ENCODE measurements at places on chromosomes 12 and 14.

- DNase-seq: no peak
These were observed 4.3 kb upstream of the BRMS1L start for GRCh38 chr14:35821564-35822411.

GRCh38 chr12:6073426-6073825, 51.0 kb downstream of the VWF start:
- no peak for DNase-seq

- DNase-seq: no peak
These were observed 786.6 kb upstream of the TBX3 start for GRCh38 chr12:115470526-115470925.

- DNase-seq: no peak
These were observed 29.8 kb upstream of the CCT2 start for GRCh38 chr12:69555461-69555860.

GRCh38 chr12:6555018-6555691, 687 bp downstream of the IFFO1 start:
- no peak for DNase-seq

DNA sequence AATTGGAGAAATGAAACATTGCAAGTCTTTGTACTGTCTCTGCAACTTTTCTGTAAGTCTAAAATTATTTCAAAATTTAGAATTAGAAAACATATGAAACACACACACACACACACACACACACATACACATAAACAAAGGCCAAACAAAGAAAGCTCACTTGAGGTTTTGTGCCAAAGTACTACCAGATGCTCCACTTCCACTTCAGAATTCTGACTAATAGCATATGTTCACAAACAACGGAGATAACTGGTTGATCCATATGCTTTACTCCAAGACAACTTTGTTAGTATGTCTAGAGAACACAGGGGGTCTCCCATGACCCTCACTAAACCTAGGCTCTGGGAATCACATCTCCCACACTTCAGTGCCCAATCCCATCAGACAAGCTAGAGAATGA, 133.8 kb upstream of the CLEC14A start:
- DNase-seq: no peak

DNA sequence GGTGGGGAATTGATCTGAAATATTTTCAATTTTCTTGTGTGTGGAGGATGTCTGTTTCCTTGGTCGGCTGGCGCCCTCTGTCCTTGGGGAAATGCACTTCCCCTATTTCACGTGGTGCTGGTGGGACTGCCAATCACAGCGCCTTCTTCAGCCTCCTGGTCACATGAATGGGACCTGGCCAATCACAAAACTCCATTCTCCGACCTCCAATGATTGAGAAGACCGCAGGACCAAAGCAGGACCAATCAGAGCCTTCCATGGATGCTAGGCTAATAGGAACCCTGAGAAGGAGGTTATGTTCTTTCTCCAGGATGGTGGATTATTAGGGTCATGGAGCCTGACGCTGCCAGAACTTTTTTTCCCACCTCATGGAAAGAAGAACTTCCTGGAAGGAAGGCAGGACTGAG, 188.7 kb downstream of the TTC8 start:
- no peak for DNase-seq

DNA sequence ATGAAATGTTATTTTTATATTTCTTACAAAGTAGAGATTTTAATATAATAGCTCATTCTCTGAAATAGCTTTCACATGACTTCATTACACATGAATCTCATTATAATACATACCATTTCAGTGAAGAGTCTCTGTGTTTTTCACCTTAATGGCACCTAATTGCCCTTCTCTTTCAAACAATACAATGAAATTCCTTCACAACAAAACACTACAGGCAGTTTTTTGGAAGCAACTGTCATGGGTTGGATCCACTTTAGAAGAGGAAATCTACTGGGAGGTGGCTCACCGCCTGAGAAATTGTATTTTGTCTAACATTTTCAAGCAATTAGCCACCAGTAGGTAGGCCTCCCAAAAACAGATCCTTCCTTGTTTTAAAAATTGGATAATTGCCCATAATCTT, 40.3 kb upstream of the RGS6 start:
- DNase-seq: no peak

DNA sequence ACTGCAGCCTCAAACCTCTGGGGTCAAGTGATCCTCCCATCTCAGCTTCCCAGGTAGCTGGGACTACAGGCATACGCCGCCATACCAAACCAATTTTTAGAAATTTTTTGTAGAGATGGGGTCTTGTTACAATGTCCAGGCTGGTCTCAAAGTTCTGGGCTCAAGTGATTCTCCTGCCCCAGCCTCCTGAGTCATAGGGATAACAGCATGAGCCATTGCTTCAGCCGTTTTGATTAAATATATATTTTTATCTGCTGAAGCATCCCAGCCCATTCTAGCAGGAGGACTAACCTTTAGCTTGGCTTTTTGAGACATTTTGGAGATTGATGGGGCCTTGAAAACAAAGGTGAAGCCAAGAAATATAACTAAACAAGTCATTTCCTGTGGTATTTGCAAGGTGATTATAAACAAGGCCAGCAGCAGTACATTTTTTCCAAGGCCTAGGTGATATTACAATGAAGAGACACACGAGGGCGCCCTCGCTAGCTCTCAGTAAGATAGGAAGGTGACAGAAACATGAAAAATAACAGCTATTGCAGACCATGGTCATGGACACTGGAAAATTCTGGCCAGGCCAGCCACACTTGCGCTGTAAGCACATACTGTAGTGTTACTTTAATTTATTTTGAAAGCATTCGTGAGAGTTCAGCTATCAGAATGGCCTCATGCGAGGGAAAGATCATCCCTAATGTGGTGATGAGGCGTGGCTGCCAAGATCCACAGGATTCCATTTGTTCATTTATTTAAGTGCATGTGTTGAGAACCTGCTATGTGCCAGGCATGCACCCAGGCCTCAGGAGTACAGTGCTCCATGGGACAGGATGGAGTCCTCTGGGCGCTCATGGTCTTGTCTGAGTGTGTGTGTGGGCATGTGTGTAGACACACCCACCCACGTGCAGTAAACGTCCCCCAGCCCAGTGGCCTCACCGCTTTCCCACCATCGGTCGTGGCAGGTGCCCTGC, 63.5 kb downstream of the DGLUCY start:
- peak; percentile 28 for DNase-seq

- no peak for DNase-seq
These were observed 46.2 kb downstream of the ANO2 start for GRCh38 chr12:5898874-5899273.

DNA sequence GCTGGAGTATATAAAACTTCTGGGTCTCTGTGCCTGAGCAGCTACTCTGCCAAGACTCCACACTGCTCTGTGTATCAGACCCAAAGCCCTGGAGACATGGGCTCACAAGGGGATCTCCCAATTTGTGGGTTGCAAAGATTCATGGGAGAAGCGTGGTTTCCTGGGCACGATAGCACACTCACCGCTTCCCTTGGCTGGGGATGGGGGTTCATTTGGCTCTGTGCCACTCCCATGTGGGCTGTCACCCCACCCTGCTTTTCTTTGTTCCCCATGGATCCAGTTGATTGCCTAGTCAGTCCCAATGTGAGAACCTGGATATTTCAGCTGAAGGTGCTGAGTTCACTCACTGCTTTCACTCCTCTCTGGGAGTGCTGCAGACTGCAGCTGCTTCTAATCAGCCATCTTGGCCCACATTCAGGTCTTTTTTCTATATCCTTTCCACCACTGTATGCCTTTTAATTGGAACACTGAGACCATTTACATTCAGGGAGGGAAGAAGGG, 40.0 kb upstream of the PCNX4 start:
- no peak for DNase-seq

- no peak for DNase-seq
These were observed 136.1 kb downstream of the FGD4 start for GRCh38 chr12:32535288-32535999.

- DNase-seq: no peak
These were observed 3.4 kb downstream of the PTPN6 start for GRCh38 chr12:6954316-6955107.

DNA sequence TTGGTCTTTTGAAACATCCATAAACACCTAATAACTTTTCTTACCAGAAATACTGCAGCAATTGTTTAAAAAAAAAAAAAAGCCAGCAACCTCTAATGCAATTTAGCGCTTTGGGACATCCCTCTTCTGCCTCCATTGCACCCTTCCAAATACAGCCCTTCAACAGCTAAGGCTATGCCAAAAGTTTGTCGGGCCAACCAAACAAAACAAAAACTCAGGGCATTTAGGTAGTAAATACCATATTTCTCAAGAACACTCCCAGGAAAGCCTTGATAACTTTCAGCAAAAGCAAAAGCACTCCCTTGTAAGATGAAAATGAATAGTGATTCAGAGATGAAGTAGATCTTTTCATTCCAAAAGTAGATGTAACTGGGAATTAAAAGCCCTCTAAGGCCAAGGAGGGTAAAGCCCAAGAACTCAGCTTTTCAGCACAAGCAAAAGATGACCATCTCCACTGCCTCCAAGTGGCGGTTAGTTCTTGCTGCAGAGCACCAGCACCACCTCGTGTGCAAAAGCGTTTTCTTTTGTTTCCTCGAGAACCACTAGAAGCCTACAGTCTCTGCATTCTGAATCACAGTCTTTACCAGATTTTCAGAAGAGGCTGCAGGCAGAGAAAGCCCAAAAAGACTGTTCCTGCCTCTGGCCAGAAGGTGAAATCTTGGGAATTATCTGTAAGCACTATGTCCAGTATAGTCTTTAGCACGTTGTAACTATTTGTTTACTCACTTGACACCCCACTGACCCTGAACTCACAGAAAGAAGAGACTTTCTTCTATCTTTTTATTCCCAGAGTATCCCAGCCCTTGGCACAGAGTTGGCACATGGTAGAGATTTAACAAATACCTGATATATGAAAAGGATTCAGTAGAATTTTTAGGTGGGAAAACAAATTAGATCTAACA, 53.1 kb downstream of the SIX6 start:
- DNase-seq: no peak

GRCh38 chr12:49566361-49566760, 1.6 kb downstream of the MCRS1 start:
- DNase-seq: no peak

DNA sequence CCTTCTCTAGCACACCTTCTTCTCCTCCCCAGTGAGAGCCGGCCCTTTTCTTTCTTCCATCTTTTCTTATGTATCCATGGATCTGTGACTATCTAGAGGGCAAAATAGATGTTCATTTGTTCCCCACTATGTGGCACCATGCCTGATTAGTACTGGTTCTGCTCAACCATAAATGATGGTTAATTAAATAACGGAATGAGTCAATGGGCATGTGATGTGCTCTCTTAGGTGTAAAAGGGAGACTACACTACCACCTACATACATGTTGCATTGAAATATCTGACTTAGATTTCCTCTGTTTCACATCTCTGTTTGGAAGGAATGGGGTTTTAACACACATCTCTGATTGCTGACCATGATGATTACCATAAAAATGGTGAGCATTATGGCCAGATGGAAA, 116.5 kb downstream of the BTG1 start:
- no peak for DNase-seq

DNA sequence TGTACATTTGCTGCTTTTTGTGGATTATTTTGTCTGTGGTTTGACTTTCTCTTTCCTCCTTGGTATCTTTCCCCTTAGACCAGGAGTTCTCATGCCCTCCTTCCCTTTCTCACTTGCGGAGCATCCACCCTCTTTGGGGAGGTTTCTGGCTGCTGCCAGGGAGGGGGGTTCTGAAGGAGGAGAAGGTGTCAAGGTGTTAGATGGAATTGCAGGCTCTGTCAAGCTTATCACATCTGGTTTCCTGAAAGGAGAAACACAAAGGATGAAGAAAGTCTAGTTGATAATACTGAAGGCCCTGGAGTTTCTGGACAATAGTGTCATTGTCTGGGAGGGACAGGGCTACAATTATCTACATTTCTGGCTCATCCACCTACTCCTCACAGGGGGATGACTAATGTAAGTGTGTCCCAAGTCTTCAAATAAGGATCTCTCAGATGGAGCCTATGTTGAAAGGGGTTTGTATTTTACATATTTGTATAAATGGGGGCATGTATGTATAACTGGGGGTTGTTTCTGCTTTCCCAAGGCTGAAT, 217.3 kb upstream of the CCDC196 start:
- no peak for DNase-seq

DNA sequence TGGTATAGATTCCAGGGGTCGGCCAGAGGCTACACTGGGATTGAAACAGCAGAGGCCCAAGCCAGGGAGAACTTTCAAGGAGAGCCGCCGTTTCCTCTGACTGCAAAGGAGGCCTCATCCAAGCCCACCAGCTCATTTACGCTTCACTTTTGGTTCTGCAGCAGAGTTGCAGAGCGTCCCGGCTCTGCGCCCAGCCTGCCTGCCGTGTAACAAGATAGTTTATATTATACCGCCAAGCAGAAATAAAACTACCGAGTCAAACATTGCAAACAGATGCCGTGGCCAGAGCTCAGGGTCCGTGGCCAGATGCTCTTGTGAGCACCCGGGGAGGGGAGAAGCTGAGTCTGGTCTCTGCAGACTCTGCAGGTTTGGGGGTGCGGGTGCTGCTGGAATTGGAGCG, 60.7 kb upstream of the TBX3 start:
- no peak for DNase-seq

GRCh38 chr14:105497671-105498429, 6.8 kb downstream of the TEDC1 start:
- no peak for DNase-seq

DNA sequence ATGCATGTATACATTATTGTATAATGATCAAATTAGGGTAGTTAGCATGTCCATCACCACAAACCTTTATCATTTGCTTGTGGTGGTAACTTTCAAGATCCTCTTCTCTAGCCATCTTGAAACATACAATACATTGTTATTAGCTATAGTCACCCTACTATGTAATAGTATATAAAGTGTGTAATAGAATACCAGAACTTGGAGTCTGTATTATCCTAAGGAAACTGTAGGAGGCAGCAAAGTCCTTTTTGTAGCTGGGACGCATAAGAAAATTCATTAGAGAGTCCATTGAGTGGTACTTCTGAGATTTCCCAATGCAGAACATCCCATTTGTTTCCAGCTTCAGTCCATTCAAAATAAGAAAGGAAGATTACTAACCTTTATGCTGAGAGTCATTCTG, 325.9 kb upstream of the LRFN5 start:
- DNase-seq: no peak

- DNase-seq: no peak
These were observed at the start of gene HHIPL1 for GRCh38 chr14:99644723-99645544. TSS of gene HHIPL1 (plus strand) at chr14:99645129. CDS start at chr14:99645208, 79 bp downstream.

- DNase-seq: no peak
These were observed 1.1 kb upstream of the NFATC4 start for GRCh38 chr14:24366721-24367513.

- no peak for DNase-seq
These were observed 1.4 kb downstream of the B4GALNT1 start for GRCh38 chr12:57631566-57632072.

- no peak for DNase-seq
These were observed 9.4 kb upstream of the OSBPL8 start for GRCh38 chr12:76568888-76569551.

GRCh38 chr14:98915625-98916024, 356.4 kb downstream of the BCL11B start:
- no peak for DNase-seq

- DNase-seq: no peak
These were observed 293.2 kb downstream of the FOXN3 start for GRCh38 chr14:89123851-89124250.

DNA sequence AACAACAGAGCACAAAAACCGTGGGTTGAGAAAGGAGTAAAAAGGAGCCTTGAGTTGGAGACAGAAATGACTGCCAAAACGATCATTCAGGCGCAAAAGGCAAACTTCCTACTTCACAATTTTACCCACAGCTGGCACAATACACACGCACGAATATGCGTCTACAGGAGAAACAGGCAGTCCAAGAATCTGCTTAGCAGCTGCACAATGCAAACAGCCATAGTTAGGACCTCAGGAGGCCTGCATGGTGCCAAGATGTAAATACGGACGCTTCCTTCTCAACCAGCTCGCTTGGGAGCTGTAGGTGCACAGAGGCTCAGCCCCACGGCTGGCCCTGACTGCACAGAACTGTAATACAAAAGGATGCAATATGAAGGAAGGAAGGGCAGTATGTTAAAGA, 250.1 kb upstream of the CAND1 start:
- DNase-seq: no peak

Data from stimulated activated CD8-positive, alpha-beta memory T cell treated with anti-CD3 and anti-CD28 coated beads, Interleukin-12 subunit alpha, Interleukin-12 subunit beta, amount 100 ng/mL, for 4 hours (primary cell).